ENCODE measurements at places on chromosomes 12 and 14.

- DNase-seq, result no peak
Observed at GRCh38 chr14:105197211-105197641, 16.1 kb upstream of the NUDT14 start.

GRCh38 chr12:109870648-109871047 lies 9.7 kb downstream of the GLTP start:
- no peak for DNase-seq

- DNase-seq, result peak; percentile 78
Observed at GRCh38 chr12:111024205-111024801, 103.9 kb upstream of the MYL2 start.

DNA sequence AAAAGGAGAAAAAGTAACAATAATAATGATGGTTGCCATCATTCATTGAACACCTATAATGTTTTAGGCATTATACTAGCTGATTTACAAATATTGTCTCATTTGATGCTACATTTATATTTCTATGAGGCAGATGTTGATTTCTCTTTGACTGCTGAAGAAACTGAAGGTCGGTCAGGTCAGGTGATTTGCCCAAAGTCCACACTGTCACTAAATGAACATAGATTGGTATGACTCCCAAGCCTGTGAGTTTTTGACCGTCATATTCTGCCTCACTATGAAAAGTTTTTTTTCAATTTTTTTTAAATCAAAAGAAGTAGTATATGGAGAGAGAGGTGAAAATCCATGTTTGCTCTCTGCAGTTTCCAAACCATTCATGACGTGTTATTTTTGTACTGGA lies 10.8 kb downstream of the ALG10B start:
- DNase-seq, result no peak

DNA sequence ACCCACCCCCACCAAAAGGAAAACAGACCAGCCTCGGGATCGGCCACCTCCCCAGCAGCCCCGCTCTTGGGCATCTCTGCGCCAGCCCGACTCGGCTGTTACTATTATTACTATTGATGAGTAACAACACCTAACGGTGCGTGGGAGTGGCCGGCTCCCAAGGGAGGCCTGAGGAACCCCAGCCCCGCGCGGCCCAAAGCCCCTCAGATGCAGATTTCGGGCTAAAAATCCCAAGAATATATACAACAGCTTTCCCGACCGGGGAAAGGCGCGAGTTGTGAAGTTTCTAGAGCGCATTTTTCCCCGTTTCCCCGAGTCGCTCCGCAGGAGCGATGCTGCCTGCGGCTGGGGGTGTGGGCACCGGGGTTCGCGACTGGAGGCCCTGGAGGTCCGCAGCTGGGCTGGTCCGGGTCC lies 565 bp downstream of the NT5DC3 start:
- peak; percentile 46 for DNase-seq

- DNase-seq, result no peak
Observed at GRCh38 chr12:12019881-12020280, 50.9 kb upstream of the BCL2L14 start.

DNA sequence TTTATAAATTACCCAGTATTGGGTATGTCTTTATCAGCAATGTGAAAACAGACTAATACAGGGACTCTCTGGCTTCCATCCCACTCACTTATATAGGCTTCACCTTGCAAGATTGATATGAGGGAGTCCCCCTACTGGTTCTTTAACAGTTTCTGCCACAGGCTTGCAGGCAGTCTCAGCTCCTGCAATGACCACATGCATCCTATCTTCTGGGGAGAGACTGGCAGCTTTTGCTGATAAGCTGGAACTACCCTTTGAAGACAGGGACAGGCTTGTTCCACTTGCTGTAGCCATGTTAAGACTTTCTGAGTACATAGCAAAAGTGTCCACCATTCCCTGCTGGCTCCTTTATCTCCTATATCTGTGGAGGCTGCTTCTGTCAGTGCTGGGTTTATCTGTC lies 531.7 kb upstream of the FLRT2 start:
- DNase-seq, result no peak

DNA sequence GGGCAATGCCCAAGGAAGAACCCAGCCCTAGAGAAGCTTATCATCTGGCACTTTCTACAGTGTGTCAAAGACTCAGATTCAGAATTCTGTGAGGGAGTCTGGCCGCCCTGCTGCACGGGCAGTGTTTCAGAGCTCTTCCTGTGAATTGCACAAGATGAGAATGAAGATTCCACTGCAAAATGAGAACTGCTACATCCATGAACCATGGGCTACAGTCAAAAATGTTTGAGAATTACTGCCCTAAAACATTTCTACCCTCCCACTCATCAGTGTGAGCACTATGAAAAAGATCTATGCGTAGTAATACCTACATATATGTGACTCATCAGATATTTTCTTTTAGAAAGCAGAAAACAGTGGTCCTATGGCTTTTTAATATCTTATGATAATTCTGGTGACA lies 104.0 kb downstream of the STAB2 start:
- no peak for DNase-seq

- no peak for DNase-seq
Observed at GRCh38 chr12:10940389-10940788, 1.3 kb upstream of the TAS2R14 start.

DNA sequence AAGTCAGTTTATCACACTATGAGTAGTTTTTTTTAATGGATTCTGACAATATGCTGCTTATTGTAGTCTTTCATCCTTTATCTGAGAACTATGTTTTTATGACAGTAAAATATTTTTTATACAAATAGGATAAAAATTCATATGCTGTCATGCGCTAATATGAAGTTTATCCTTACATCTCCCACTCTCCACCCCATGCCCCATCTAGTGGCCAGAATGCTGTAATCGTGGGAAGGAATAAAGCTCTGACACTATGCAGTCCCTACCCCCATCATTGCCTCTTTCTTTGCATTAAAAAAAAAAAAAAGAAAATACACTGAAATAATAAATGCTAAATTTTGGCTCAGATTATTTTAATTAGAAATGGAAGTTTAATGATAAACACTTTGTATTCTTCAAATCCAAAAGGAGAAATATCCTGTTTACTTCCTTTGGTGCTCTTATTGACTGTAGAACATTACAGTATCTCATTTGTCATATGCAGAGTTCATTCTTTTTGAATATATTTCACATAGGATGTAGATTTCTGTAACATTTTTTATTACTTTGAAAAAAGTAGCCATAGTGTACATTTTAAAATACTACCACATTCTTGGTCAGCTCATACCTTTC lies 145.9 kb upstream of the SLCO1C1 start:
- no peak for DNase-seq

Data from GM10248 (cell line).